ENCODE measurements at places on chromosomes 16 and 17.

DNA sequence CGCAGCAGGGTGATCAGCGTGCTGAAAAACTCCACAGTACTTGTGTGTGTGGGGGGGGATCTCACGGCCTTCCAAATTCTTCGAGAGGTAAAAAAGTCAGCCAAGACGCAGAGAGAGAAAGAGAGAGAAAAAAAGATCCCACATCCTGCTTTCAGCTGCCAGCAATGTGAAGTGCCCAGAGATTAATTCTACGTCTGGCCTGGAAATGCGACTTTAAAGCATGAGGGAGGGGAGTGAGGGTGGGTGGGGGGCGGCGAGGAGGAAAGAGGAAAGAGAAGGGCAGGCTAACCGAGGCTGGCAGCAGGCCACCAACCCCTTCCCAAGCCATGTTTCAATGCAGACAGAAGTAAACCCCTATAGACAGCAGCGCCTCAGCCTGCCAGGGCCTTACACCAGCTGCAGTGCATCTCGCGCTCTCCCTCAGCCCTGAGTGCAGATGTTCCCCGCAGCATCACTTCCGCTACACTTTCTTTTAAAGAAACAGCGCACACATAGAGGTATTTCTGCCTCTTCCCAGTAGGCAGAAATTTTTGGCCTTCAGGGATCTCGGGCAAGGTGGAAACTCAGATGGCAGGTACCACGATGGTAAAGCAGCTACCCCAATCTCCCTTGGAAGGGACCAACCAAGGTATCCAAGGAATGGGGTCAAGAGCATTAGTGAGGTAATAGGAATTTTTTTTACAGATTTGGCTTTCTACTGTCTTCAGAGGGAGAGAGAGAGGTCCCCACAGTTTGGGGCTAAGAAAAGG lies 87.8 kb downstream of the SMG6 start:
- DNase-seq = peak; percentile 44

DNA sequence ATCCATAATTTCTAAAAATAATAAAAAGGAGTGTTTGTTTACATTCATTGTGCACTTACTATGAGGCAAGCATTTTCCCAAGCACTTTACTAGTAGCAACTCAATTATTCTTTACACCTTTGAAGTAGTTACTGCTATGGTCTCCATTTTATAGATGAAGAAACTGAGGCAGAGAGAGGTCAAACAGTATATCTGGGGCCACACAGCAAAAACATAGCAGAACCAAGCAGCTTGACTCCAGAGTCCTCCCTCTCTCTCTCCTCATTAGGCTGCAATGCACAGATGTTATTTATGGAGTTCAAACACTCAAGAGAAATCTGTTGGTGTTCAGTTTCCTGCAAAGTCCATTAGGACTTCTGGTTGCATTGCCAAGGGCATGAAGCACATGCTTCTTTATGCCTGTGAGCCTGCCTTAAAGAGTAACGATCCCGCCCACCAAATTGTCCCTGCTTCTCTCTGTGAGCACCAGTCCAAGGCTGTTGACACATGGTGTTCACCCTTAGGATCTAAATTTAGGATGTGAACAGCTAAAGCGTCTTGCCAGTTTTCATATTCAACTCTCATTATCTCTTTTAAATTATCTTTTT lies 44.0 kb downstream of the GPRC5B start:
- no peak for DNase-seq

DNA sequence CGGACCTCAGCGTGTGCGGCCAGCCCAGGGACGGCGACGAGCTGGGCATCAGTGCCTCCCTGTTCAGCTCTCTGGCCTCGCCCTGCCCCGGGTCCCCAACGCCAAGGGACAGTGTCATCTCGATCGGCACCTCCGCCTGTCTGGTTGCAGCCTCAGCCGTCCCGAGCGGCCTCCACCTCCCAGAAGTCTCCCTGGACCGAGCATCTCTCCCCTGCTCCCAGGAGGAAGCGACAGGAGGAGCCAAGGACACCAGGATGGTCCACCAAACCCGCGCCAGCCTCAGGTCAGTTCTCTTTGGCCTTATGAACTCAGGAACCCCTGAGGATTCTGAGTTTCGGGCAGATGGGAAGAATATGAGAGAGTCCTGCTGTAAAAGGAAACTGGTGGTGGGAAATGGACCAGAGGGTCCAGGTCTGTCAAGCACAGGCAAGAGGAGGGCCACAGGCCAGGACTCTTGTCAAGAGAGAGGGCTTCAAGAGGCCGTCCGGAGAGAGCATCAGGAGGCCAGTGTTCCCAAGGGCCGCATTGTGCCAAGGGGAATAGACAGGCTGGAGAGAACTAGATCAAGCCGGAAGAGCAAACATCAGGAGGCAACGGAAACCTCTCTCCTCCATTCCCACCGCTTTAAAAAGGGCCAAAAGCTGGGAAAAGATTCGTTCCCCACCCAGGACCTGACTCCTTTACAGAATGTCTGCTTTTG lies 825 bp downstream of the HASPIN start:
- no peak for DNase-seq

DNA sequence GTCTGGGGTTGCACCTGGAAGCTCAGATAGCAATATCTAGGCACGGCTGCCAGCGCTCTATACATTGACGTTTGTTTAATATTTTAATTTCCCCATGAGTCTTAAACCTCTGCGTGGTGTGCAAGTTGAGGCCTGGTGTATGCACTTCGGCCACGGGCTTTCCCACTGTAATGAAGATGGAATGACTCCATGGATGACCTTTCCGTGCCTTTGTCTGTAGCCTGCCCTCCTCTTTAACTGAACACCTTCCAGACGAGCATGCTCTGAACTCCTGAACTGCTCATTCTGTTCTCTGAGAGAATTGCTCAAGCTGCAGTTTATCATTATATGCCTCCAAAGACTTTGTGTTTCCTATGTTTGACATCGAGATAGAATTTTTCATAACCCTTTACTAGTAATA lies 438.8 kb downstream of the WWOX start:
- DNase-seq = no peak

Measured in stimulated activated CD8-positive, alpha-beta memory T cell treated with anti-CD3 and anti-CD28 coated beads, Interleukin-7, amount 100 ng/mL, for 1 hour (primary cell).